GM12878 (cell line): ENCODE measurements at places on chromosomes 6 and 20. TPM values are rescaled to one million over a fixed set of nuclear protein-coding genes. Genes with fewer than 3 reads are reported as not detected.

The OARD1 gene
- 23.7 and 29.9 TPM in 2 replicates for total RNA-seq

The YIPF3 gene
- 43.0 and 47.6 TPM in 2 replicates for total RNA-seq

The MAFB gene
- total RNA-seq, result not detected in 2 replicates

The GNMT gene
- total RNA-seq, result 0.74 and 1.2 TPM in 2 replicates

The BANF2 gene
- total RNA-seq, result not detected in 2 replicates

The FGD2 gene
- 63.6 and 70.4 TPM in 2 replicates for total RNA-seq

The RBPJL gene
- total RNA-seq, result 0.18 TPM in 1 of 2 replicates, not detected in the other

The EPPIN gene
- total RNA-seq, result not detected in 2 replicates

The RIPPLY2 gene
- 0.77 TPM in 1 of 2 replicates, not detected in the other for total RNA-seq

The DEFB132 gene
- total RNA-seq, result not detected in 2 replicates

The FILIP1 gene
- total RNA-seq, result 0.43 and 0.54 TPM in 2 replicates

The SMLR1 gene
- total RNA-seq, result 0.08 and 0.10 TPM in 2 replicates

The SNPH gene
- 0.31 and 0.53 TPM in 2 replicates for total RNA-seq

The ERVFRD-1 gene
- total RNA-seq, result not detected in 2 replicates

The ELOVL2 gene
- total RNA-seq, result not detected in 2 replicates

The FRK gene
- total RNA-seq, result 1.6 and 1.7 TPM in 2 replicates

The MAPK14 gene
- total RNA-seq, result 45.6 and 49.1 TPM in 2 replicates

The CCDC167 gene
- total RNA-seq, result 70.8 and 74.9 TPM in 2 replicates

The EIF2S2 gene
- 80.2 and 84.1 TPM in 2 replicates for total RNA-seq

The PLA2G7 gene
- not detected in 2 replicates for total RNA-seq

The CLDN20 gene
- not detected in 2 replicates for total RNA-seq

The SF3B5 gene
- total RNA-seq, result 259 and 261 TPM in 2 replicates

The FBXO30 gene
- 6.9 and 7.2 TPM in 2 replicates for total RNA-seq

The POM121L2 gene
- total RNA-seq, result not detected in 2 replicates

The KCNQ2 gene
- 0.49 TPM in 1 of 2 replicates, not detected in the other for total RNA-seq

The SAMD3 gene
- total RNA-seq, result 0.43 and 0.44 TPM in 2 replicates

The BPIFB4 gene
- not detected in 2 replicates for total RNA-seq

The CPXM1 gene
- 0.90 and 1.1 TPM in 2 replicates for total RNA-seq

The CAGE1 gene
- 0.08 and 0.21 TPM in 2 replicates for total RNA-seq

The CFAP61 gene
- total RNA-seq, result 0.41 TPM in 1 of 2 replicates, not detected in the other

The TFAP2D gene
- not detected in 2 replicates for total RNA-seq

The MCCD1 gene
- total RNA-seq, result not detected in 2 replicates

The TRIM15 gene
- 0.08 TPM in 1 of 2 replicates, not detected in the other for total RNA-seq

The LINC00237 gene
- total RNA-seq, result not detected in 2 replicates

The PRR3 gene
- 19.5 and 20.2 TPM in 2 replicates for total RNA-seq

The TFAP2C gene
- total RNA-seq, result not detected in 2 replicates

The LST1 gene
- total RNA-seq, result 16.5 and 20.6 TPM in 2 replicates

The DBNDD2 gene
- 0.74 and 1.0 TPM in 2 replicates for total RNA-seq

The EFCAB8 gene
- total RNA-seq, result 0.05 and 0.18 TPM in 2 replicates

The CLVS2 gene
- total RNA-seq, result not detected in 2 replicates

The ASIP gene
- total RNA-seq, result not detected in 2 replicates

The FOXO3 gene
- total RNA-seq, result 2.8 and 3.6 TPM in 2 replicates

The OR2J3 gene
- not detected in 2 replicates for total RNA-seq

The MYT1 gene
- total RNA-seq, result not detected in 2 replicates

The NCOA5 gene
- 30.3 and 35.0 TPM in 2 replicates for total RNA-seq

The DEFB116 gene
- not detected in 2 replicates for total RNA-seq

The ECT2L gene
- not detected in 2 replicates for total RNA-seq

The ALDH5A1 gene
- 13.8 and 15.3 TPM in 2 replicates for total RNA-seq

The EPHA7 gene
- total RNA-seq, result not detected in 2 replicates

The SYNJ2 gene
- total RNA-seq, result 0.51 and 0.87 TPM in 2 replicates

The PFDN6 gene
- 87.8 and 91.8 TPM in 2 replicates for total RNA-seq

The CFB gene
- total RNA-seq, result 0.44 and 0.72 TPM in 2 replicates

The FOXQ1 gene
- total RNA-seq, result 0.08 TPM in 1 of 2 replicates, not detected in the other
